Hematopoietic multipotent progenitor cell treated with erythropoietin and hydrocortisone succinate and interleukin-3 and kit ligand, for 17 days (in vitro differentiated cells): ENCODE measurements at places on chromosomes 1 and 21.

- DNase-seq = no peak
Measured at GRCh38 chr1:67605209-67605780, 79.7 kb upstream of the GADD45A start.

GRCh38 chr1:59682396-59683080 lies 132.2 kb upstream of the HOOK1 start:
- DNase-seq = no peak

DNA sequence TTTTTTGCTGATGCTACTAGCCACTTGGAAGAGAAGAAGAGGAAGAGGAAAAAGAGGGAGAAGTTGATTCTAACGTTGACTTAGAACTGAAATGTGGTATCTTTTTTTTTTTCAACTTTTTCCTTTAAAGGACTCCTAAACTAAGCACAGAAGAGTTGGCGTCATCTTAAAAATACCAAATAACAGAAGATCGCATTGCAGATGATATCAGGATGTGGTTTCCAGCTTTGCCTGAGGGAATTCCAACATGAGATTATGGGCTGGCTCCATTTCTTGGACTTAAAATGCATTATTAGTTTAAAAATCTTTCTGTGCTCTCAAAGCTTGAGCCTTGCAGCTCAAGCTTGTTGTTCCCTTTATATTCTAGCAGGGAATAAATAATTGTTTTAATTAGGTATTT lies 29.8 kb downstream of the WDR3 start:
- no peak for DNase-seq

- DNase-seq = no peak
Measured at GRCh38 chr1:116988248-116988647, 13.3 kb upstream of the CD101 start.

DNA sequence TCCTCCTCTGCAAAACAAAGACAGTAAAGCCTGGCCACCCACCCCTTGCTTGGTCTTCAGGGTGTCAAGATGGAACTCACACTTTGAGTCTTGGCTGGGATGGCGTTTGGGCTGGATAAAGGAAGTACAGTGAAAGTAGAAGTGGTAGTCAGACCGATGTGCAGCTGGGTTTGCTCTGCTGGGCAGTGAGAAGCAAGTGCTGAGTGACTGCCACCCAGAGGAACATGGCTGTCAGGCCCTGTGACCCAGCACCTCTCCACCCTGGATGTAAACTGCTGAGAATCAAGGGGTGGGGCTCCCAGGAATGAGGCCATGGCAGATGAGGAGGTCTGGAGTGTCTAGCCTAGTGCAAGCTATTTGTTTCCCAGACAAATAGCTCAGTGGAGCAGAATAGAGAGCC lies 51.2 kb downstream of the POFUT2 start:
- no peak for DNase-seq

DNA sequence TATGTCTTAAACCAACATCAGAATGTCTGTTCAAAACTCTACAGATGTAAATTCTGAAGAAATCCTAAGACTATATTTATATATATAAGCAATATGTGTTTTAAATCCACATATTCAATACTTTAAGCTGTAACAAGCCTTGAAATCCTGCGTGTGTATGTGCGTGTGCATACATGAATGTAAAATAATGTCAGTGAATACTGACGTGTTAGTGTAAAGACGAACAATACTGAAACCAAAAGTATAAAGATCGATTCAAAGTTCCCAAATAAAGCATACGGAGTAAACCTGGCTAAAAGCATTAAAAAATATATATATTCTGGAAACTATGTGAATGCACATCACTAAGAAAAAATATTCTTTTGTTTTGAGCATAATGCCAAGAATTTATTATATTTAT lies 668.6 kb upstream of the NCAM2 start:
- no peak for DNase-seq
